ENCODE measurements at places on chromosomes 3 and 15.

DNA sequence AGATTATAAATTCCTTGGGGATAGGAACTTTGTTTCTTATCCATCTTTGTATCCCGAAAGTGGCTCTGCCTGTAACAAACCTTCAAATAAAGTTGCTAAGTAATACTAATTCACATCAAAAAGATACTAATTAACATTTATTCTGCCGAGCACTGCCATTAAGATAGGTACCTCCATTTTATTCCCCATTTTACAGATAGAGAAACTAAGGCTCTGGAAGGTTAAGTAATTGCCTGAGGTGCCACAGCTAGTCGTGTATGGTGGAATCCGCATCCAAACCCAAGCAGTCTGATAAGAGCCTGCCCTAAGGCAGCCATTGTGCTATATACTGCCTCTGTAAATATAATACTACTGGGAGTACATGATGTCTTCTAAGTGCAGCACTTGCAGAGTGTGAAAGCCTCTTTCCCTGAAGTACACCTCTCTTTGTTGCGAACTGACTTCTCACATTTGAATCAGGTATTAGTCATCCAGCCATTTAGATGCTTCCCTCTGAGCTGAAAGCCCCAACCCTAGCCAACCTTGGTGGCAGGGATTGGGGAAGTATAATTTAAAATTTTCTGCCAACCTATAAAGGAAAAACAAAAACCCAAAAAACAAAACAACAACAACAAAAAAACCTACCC, 78.5 kb upstream of the CHD2 start:
- no peak for DNase-seq

- no peak for DNase-seq
Measured at GRCh38 chr3:195036574-195036973, 234.4 kb downstream of the XXYLT1 start.

GRCh38 chr3:32725721-32726120, 40.7 kb downstream of the CNOT10 start:
- DNase-seq: no peak

DNA sequence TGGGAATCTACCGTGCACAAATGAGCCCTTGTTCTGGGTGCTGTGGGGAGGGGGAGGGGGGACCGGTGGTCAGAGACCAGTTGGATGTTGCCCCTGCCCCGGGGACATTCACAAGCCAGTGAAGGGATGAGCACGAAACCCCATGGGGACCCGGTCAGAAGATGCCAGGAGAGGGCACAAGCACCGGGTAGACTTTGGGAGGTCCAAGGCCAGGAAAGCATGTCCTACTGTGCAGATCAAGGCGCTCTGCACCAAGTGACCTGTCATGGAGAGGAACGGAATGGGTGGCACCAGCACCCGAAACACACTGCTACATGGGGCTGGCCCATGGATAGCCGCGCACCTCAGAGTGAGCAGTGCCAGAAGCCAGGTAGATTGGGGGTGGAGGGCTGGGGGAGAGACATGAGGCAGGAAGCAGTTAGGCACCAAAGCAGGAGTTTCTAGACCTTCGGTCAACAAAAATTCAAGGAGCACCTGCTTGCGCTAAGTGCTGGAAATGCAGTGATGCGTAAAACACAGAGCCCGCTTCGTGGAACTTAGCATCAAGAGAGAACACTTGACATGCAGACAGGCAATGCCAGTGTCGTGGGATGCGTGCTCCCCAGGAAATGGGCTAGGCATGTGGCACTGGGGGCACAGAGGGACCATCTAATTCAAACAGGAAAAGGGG, 99.1 kb downstream of the CPN2 start:
- no peak for DNase-seq
